Germinal center (tissue), 1 donor: ENCODE measurements at places on chromosomes 5 and 9.

DNA sequence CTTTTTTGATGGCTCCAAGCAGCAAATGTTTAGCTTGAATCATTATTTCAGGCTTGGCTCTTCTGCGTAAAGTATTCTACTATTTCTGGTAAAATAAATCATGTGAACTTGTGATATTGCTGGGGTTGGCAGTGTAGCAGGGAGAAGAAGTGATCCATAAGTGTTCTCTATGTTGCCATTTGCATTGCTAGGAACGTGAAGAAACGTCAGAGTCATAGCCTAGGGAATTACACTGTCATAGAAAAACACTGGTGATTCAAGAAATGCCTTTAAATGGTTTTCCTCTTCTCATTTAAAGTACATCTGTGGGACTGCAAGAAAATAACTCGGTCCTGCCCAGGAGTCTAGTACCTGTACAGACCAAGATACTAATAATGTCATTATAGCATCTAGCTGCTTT, 162.3 kb downstream of the PBX3 start:
- no peak for DNase-seq

- DNase-seq = no peak
Measured at GRCh38 chr5:56464935-56465768, 232.0 kb upstream of the ANKRD55 start.

DNA sequence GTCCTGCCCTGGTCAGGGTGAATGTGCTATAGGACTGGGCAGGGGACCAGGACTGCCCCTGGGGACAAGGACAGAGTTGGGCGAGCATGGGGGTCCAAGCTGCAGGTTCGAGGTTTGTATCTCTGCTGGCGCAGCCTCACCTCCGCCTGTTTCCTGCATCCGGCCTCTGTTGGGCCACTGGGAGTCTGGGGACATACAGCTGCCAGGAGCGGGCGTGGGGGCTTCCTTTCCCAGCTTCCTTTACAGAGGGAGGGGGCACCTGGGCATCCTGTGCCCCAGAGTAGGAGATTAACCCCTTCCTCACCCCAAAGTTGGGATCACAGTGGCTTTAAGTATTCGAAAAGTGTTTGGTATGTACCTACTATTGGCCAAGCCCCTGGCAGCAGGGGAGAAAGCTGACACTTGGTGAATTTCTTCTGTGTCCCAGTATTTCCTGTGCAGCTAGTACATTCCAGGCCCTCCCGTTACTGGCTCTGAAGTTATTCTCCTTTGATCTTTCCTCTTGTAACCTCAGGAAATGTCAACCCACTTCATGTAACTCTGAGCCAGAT, 19.0 kb downstream of the OLFML2A start:
- DNase-seq = no peak

- DNase-seq = no peak
Measured at GRCh38 chr5:1204693-1205242, 3.4 kb downstream of the SLC6A19 start.

DNA sequence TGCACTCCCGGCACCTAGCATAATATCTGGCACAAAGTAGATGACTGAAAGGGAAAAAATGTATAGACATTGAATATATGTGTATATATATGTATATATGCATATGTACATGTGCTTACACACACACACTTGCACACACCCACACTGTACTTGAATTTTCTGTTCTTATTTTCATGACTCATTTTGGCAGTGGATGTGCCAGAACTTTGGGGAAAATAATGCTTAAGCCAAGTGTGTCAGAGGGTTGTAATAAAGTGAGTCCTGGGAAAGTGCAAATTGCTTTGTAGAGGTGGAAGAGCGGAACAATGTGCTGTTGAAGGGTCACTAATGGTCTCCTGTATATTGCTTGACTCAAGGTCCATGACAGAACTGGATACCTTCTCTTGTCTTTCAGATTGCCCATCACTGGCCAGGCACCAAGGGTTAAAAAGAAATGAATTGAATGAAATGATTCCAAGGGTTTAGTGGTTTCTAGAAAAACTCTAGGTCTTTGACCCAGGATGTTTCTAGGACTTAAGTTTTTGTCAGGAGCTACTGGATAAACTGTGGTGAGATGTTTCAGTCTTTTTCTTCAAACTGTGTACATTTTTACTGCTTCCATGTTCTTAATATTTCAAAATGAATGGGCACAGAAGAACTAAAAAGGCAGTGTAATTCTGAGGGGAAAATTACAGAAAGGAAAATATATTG, 129.9 kb upstream of the MOCS2 start:
- DNase-seq = no peak

DNA sequence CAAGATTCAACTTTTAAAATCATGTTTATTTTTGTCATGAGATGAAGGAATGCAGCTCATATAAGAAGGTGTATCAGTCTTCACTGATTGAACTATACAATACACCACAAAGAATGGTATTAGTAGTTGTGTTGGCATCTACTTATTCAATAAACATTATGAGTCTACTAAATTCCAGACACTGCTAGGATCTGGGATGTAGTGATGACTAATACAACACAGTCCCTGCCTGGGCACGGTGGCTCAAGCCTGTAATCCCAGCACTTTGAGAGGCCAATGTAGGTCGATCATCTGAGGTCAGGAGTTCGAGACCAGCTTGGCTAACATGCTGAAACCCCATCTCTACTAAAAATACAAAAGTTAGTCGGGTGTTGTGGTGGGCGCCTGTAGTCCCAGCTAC, 171.4 kb upstream of the NFIB start:
- DNase-seq = no peak

GRCh38 chr9:113599646-113600022, 136.1 kb downstream of the RGS3 start:
- DNase-seq = no peak

GRCh38 chr9:132005899-132006298, 73.8 kb downstream of the MED27 start:
- DNase-seq = no peak

DNA sequence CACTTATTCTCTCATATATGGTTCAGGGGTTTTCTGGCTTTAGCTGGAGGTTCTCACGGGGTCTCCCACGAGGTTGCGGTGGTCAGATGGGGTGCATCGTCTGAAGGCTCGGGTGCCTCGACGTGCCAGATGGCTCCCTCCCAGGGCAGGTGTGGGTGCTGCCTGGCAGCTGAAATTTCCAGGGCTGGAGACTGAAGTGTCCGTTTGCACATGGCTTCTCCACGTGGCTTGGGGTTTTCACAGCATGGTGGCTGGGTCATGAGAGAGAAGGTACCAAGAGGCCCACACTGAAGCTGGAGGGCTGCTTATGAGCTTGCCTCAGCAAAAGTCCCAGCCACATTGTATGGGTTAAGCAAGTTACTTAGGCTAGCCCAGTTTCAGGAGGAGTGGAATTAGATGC, 218.6 kb downstream of the AGTPBP1 start:
- DNase-seq = no peak

- DNase-seq = peak; percentile 69
Measured at GRCh38 chr5:149434162-149435014, 55.3 kb upstream of the IL17B start.

DNA sequence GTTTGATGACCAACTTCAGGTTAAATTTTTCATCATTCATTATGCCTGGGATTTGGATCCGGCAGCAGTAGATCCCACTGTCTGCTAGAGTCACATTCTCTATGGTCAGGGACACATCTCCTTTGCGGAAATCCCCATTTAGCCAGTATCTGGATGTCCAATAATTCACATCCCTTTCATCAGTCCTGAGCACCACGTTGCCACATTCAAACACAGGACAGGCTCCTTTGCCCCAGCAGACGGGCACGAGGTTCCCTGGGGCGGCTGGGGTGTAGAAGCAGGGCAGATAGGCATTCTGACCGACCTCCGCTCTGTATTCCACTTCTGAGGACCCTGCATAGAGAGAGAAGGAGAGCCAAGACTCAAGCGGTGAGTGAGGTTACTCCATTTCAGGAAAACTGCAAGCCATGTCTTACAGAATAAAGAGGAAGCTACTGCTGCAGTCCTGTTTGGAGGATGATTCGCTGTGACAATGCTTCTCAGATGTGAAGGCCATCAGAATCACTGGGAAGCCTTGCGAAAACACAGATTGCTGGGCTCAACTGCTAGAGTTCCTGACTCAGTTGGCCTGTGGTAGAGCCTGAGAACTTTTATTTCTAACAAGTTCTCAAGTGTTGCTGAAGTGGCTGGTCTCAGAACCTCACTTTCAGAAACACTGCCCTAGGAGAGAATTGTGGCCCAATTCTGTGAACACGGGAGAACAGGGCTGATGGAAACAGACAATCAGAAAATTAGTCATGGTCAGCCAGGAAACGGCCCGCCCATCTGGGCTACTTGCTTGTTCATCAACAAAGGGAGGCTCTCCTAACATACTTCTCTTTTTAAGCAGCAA, 2.0 kb downstream of the HAVCR2 start:
- no peak for DNase-seq

DNA sequence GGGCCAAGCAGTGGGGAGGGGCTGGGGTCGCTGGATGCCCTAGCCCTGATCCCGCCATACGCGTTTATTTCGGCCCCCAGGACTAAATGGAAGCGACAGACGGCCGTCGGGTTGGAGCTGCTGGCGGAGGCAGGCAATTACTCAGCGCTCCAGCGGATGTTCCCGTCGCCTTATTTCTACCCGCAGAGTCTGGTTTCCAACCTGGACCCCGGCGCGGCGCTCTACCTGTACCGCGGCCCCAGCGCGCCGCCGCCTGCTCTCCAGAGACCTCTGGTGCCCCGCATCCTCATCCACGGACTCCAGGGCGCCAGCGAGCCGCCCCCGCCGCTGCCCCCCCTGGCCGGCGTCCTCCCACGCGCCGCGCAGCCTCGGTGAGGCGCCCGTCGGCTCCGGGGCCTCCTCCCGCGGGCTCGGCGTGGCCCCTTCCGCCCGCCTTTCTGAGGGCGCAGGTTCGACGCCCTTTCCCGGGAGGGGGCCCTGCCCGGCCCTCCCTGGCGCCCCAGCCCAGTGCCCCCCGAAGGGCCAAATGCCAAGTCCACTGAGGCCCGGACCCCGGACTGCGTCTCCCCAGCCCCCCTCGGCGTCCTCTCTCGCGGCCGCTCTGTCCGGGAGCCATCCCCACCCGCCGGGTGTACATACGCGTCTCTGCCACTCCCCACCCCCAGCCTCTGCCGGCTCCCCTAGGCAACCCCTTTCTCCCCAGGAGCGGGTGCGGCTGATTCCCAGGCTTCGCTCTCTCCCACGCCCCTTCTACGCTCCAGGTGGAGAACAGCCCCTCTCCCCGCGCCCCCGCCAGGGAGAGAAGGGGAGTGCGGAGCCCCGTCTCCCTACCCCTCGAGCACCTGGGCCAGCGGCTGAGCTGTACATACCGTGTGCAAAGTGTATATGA, 7.0 kb downstream of the BARHL1 start:
- no peak for DNase-seq

GRCh38 chr9:98686961-98687855, 21.5 kb downstream of the GABBR2 start:
- no peak for DNase-seq

DNA sequence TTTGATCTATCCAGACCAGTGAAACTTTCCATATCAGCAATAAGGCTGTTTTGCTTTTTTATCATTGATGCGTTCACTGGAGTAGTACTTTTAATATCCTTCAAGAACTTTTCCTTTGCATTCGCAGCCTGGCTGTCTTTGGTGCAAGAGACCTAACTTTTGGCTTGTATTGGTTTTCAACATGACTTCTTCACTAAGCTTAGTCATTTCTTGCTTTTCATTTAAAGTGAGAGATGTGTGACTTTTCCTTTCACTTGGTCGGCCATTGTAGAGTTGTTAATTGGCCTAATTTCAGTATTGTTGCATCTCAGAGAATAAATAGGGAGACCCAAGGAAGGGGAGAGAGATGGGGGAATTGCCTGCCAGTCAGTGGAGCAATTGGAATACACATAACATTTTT, 26.4 kb upstream of the CMYA5 start:
- DNase-seq = no peak

DNA sequence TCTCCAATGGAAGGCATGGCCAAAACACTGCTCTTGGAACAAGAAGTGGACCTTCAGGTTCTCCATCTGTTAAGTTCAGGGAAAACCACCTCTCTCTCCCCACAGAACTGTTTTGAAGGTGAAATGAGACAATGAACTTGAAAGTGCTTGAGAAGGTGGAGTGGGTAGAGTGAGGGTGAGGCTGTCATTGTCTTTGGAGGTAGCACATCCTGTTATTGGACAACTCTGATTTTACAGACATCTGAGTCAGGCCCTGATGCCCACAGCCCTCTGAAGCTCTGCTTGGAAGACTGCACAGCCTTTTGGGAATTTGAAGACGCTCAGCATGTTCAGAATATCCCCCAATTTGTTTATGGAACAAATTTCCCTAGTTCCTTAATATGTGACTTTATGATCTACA, 27.6 kb upstream of the TEX48 start:
- DNase-seq = no peak

DNA sequence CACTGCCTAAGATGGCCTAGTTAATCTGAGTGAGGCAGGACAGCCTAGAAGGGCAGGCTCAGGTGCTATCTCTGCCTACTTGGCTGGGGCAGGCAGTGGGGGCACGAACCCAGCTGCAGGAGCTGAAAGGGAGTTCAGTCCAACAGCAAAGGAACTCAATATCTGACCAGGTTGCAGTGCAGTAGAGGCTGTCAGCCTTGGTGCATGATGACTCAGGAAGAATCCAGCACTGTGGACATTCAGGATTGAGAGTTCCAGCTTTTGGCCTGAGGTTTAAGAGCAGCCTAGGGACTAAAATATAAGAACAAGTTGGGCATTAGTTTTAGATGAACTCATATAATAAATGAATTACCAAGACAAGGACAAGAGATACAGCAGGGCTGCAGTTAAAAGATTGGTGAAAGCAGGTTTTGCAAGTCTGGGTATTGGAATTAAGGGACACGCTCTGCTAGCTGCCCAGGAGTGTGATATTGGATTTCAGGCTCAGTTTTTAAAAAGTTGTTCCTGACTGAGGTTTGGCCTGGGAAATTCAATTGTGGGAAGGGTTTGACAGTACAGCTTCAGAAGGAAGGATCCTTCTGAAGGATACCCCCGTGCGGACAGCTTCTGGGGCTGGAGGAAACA, 64.7 kb upstream of the ATG10 start:
- no peak for DNase-seq

GRCh38 chr9:109500421-109500974, 2.4 kb upstream of the PTPN3 start:
- no peak for DNase-seq

DNA sequence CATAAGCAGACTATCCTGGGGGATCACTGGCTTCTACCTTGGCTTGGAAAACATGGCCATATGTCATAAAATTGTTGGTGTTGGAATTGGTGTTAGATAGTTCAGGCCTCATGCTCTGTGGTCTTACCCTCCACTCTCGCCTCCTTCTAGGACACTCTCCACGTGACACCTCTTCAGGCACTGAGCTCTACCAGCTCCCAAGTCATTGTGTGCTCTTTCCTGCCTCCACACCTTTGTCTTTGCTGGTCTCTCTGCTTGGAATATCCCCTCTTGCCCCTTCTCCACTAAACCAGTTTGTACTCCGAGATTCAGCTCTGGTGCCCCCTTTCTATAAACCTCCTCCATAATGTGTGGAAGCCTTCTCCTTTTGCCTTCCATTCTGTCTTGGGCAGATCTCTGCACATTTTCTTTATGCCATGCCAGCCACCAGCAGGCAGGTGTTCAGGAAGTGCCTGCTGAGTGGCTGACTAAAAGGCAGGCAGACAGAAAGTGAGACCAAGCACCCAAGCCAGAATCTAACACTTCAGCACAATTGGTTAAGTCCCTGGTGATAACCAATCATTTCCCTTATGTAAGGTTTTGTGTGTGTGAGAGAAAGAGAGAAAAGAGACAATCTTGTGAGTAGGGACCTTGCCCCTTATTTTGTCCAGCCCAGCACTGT, 37.7 kb downstream of the SAR1B start:
- DNase-seq = no peak
